ENCODE measurements at places on chromosomes 3 and 15.

- no peak for DNase-seq
Observed at GRCh38 chr3:194879126-194879877, 193.6 kb downstream of the FAM43A start.

DNA sequence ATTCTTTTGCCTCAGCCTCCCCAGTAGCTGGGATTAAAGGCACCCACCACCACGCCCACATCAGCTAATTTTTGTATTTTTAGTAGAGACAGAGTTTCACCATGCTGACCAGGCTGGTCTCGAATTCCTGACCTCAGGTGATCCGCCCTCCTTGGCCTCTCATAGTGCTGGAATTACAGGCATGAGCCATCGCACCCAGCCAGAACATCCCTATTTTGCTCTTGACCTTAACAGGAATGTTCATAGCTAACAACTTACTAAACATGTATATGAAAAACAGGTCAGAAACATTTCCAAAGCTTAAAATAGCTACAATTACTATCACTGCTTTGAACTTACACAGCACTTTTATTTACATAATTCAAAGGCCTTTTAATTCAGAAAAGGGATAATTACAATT lies 33.7 kb downstream of the UQCC5 start:
- no peak for DNase-seq

DNA sequence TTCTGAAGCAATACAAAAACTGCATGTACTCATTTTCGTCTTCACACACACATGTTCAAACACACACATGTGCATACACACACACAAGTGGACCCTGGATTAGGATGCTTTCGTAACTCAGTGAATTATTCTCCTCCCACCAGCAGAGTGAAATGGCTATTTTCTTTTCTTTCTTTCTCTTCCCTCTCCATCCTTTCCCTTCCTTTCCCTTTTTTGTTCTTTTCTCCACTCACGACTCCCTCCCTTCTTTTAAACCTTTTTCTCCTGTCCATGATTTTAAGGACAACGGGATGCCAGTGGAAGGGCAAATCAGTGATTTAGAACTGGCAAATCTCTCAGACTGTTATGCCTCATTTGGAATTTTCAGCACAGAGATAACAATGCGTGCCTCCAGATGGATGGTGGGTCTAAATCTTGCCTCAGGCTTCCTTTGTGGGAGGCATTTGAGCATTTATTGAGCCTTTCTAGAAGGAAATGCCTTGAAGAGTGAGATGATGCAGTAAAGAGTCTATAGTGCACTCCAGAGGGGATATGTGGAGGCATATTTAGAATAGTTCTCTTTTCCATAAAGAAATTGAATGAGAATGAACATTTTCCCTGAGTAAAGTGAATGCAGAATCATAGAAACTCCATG lies 130.4 kb upstream of the SLC7A14 start:
- DNase-seq, result no peak

DNA sequence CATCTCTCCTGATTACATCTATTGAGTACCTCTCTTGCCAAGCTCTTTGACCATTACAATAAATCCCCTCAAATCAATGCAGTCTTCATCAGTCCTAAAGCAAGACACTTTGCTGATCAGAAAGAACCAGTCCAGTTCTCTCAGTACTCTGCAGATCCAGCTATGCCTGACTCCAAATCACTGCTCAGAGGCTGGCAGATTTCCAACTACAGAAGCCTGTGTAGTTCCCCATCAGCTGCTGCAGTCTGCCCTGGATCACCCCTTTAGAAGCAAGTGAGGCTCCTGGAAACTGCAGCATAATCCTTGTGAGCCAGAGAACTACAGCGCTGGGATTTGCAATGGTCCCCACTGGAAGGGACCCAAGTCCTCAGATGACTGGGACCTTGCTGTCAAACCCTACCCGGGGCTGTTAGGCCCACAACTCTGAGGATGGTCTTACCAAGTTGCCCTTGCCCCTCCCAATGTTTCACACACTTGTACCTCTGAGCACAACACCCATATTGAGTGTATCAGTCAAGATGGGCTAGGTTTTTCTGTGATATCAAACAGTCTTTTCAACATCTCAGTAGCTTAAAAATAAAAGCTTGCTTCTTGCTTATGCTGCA lies 81.9 kb upstream of the TOPAZ1 start:
- DNase-seq, result no peak

GRCh38 chr3:94374439-94375161 lies 311.7 kb downstream of the NSUN3 start:
- no peak for DNase-seq

Measured in right renal pelvis (tissue), 4 donors.